Activated CD4-positive, alpha-beta memory T cell treated with anti-CD3 and anti-CD28 coated beads for 36 hours (primary cell): ENCODE measurements at places on chromosomes 7 and 10. TPM values are rescaled to one million over a fixed set of nuclear protein-coding genes. Genes with fewer than 3 reads are reported as not detected.

The SUGCT gene
- total RNA-seq, result 0.76 TPM

The OPN4 gene
- total RNA-seq, result not detected

The AASS gene
- 2.0 TPM for total RNA-seq

The SFTPA2 gene
- not detected for total RNA-seq

The ARHGAP22 gene
- not detected for total RNA-seq

The TFPI2 gene
- not detected for total RNA-seq

The SPDYE8 gene
- not detected for total RNA-seq

The ITPRID1 gene
- not detected for total RNA-seq

DNA sequence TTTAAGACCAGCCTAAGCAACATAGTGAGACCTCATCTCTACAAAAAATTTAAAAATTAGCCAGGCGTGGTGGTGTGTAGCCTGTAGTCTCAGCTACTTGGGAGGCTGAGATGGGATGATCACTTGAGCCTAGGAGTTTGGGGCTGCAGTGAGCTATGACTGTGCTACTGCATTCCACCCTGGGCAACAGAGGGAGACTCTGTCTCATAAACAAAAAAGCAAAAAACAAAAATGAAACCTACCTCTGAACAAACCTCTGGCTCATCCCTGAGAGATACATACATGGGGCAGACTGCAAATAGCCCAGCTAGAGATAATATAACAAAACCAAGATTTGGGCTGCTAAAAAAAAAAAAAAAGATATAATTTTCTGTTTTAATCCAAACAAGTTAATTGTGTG is 19.5 kb downstream of the C10orf67 start:
- H3K36me3 ChIP-seq, result no peaks in the 10 kb centered on the region
- no peak overlapping the region for H3K4me3 ChIP-seq
- H3K27ac ChIP-seq, result no peak overlapping the region

DNA sequence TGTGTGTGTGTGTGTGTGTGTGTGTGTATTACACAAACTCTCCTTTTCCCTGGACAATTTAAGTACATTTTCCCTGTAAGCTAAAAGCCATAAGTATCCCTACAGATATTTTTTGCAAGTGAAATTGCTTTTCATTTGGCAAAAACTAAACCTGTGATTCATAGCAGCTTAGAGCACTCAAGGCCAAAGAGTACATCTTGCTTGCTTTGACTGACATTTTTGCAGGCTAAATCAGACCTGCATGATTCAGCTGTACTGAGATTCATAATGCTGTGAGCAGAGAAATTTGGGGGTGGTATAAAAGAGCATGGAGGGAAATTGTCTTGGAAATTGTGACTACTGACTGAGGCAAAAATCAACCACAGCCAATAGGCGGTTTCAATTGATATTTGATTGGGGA is 500.4 kb downstream of the GFRA1 start:
- no peak for DNase-seq
- no peak overlapping the region for H3K27ac ChIP-seq
- no peak overlapping the region for H3K4me3 ChIP-seq
- no peaks in the 10 kb centered on the region for H3K36me3 ChIP-seq
- no peaks in the 10 kb centered on the region for H3K27me3 ChIP-seq
- no peaks in the 10 kb centered on the region for H3K4me1 ChIP-seq

DNA sequence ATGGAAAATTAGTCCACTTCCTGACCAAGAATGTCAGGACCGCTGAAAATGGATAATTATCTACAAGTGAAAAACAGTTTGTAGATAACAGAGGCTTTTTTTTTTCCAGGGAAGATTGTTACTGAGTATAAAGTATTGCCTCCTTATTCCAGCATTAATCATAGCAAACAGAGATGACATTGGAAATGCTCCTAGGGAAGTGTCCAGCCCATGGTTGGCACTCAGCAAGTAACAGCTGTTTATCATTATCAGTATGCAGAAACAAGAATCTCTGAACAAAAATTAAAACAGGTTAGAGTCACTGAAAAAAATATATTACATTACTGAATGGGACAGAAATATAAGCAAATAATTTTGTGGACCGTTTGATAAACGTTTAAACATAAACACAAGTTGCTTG is 14.6 kb downstream of the FGL2 start:
- no peaks in the 10 kb centered on the region for H3K36me3 ChIP-seq
- no peak overlapping the region for H3K4me3 ChIP-seq
- no peaks in the 10 kb centered on the region for H3K27me3 ChIP-seq
- no peak overlapping the region for H3K27ac ChIP-seq
- no peak for DNase-seq
- no peaks in the 10 kb centered on the region for H3K4me1 ChIP-seq

- no peak overlapping the region for H3K27ac ChIP-seq
- no peaks in the 10 kb centered on the region for H3K4me1 ChIP-seq
- no peaks in the 10 kb centered on the region for H3K27me3 ChIP-seq
- H3K36me3 ChIP-seq, result no peaks in the 10 kb centered on the region
These were observed 51.0 kb downstream of the SKAP2 start for GRCh38 chr7:26813432-26813831.

DNA sequence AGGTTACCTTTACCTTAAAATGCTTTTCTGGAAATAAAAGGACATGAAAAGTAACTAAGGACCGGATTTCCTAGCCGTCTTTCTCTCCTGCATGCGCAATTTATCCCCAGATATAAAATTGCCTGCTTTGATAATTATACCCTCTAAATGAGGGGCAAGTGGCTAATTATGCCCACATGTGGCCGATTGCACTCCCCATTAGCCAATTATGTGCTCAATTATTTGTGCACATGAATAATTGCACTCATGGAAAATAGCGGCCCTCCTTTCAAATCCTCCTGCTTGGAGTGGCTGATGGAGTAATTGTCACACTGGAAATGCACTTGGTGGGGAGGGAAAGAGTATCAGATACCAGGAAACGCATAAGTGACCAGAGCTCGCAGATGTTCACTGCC is 66.4 kb upstream of the ATRNL1 start:
- H3K4me1 ChIP-seq, result no peaks in the 10 kb centered on the region
- peaks cover 8% of the 10 kb centered on the region for H3K27me3 ChIP-seq
- no peaks in the 10 kb centered on the region for H3K36me3 ChIP-seq

- peak; percentile 53 for DNase-seq
- H3K4me3 ChIP-seq, result no peak overlapping the region
- no peaks in the 10 kb centered on the region for H3K36me3 ChIP-seq
- peaks cover 41% of the 10 kb centered on the region for H3K4me1 ChIP-seq
- no peak overlapping the region for H3K27ac ChIP-seq
These were observed 233.2 kb upstream of the PRSS1 start for GRCh38 chr7:142516038-142516501.

GRCh38 chr7:101708223-101708622 is 79.1 kb upstream of the MYL10 start:
- H3K4me3 ChIP-seq, result no peak overlapping the region
- no peaks in the 10 kb centered on the region for H3K27me3 ChIP-seq
- no peaks in the 10 kb centered on the region for H3K4me1 ChIP-seq
- H3K27ac ChIP-seq, result no peak overlapping the region
- no peak for DNase-seq

DNA sequence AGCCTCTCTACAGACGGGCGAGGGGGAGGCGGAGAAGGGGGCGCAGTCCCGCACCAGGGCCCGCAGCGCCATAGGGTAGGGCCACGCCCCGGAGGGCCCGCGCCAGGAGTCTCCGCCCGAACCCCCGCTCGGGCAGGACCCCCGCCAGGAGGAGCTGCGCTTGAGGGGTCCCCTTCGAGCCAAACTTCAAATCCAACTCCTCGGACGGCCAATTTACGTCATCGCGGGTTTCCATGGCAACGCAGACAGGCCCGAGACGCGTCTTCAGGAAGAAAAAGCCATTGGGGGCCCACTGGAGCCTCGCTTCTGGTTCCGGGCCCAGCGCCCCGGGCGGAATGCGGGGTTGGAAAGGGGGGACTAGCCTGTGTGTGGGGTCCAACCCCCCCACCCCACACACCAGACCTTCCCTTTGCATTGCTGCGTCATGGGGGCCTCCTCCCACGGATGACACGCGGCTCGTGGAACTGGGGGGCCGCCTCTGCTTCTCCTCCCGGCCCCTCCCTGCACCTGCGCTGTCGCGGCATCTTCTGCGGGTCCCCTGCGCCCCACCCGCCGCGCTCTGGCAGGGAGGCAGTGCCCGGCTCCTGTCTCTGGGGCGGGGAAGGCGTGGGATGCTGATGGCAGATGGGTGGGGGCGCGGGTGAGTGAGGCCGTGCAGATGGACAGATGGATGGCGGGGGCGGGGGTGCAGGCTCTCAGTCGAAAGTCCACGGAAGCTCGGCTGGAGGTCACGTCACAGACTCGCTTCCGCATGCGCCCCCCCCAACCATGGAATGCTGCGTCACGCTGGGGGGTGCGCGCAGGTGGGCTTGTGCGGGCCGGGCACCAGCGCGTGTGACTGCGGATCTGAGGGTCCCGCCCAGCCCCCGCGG is 1.2 kb downstream of the CALY start:
- H3K27me3 ChIP-seq, result peaks cover 9% of the 10 kb centered on the region
- no peak overlapping the region for H3K27ac ChIP-seq
- no peaks in the 10 kb centered on the region for H3K36me3 ChIP-seq
- H3K4me1 ChIP-seq, result peaks cover 5% of the 10 kb centered on the region
- peak overlapping the region; percentile 35 for H3K4me3 ChIP-seq
- DNase-seq, result peak; percentile 81

DNA sequence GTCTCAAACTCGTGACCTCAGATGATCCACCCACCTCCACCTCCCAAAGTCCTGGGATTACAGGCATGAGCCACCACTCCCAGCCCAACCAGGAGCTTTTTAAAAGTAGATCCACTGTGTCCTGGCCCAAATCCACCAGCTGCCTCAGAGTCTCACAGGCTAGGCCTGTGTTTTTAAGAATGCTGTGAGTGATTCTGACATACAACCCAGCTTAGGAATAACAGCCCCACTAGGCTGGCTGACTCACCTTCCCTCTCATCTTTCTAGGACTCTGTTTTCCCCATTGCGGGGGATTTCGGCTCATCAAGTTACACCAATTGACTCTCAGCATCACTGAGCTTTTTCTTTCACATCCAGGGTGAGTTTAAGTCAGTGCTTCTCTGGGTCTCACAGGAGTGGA is 207.6 kb downstream of the SKIDA1 start:
- H3K4me1 ChIP-seq, result no peaks in the 10 kb centered on the region
- no peak for DNase-seq
- no peak overlapping the region for H3K27ac ChIP-seq
- H3K4me3 ChIP-seq, result no peak overlapping the region

DNA sequence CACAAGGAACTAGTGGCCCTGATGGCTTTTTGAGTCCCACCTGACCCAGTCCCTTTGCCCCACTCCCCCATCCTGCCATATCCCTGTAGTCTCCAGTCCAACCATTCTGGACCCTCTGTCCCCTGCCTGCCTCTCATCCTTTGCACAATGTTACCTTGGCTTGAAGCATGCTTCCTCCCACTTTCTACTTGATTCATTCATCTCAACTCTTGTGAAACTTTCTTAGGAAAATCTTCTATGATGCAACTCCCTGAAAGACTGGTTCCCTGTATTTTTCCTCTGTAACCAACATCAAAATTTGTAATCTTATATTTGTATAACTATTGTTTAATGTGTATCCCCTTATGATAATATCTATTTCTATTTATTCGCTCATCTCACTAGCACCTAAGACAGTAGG is 151.5 kb downstream of the LRRTM3 start:
- H3K27ac ChIP-seq, result no peak overlapping the region
- H3K36me3 ChIP-seq, result no peaks in the 10 kb centered on the region
- DNase-seq, result no peak
- H3K27me3 ChIP-seq, result no peaks in the 10 kb centered on the region

DNA sequence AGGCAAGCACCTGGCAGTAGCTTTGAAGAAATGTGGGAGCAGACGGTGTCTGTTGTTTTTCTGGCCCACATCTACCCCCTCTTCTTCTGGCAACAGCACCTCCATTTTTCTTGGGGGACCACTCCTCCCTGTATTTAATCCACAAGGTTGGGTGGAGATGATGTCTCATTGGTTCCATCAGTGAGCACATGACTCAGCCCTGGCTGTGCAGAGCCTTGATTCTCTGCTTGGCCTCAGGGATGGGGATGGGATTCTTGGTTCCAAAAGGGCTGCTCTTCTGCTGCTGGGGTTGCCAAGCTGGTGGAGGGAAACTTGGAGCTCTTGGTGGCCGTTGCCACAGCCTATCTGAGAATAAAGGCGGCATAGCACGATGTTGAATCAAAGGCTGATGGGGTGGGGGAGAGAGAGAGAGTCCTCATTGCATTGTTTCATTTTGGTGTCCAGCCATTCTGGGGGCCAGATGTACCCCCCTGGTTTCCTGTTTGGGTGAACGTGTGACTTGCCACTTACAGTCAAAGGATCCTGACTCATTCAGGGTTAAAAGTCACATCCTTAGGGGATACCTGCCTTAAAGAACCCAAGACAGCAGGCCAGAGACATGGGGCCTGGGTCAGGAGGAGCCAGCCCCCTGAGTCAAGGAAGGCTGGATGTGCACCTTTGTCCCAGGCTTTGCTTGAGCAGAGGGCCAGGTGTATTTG is 25.9 kb downstream of the GRK5 start:
- no peak overlapping the region for H3K4me3 ChIP-seq
- no peaks in the 10 kb centered on the region for H3K27me3 ChIP-seq
- H3K36me3 ChIP-seq, result peaks cover 15% of the 10 kb centered on the region

DNA sequence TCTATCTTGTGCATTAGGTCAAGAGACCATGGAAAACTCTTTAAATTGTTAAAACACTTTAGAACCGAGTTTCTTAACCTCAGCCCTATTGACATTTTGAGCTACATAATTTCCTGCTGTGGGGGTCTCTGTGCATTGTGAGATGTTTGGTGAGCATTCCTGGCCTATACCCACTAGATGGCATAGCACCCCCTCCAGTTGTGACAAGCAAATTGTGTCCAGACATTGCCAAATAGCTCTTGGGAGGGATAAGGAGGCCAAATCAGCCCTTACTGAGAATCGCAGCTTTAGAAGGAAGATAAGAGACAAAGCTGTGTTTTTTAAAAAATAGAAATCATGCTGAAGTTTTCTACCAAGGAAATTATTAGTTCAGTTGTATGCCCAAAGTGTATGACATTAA is 1158.5 kb upstream of the C7orf33 start:
- no peak overlapping the region for H3K4me3 ChIP-seq
- no peaks in the 10 kb centered on the region for H3K4me1 ChIP-seq
- no peak for DNase-seq
- no peaks in the 10 kb centered on the region for H3K36me3 ChIP-seq
- no peak overlapping the region for H3K27ac ChIP-seq

GRCh38 chr10:24419066-24419465 is 210.1 kb downstream of the KIAA1217 start:
- no peak for DNase-seq
- no peaks in the 10 kb centered on the region for H3K4me1 ChIP-seq
- no peak overlapping the region for H3K27ac ChIP-seq
- peaks cover 8% of the 10 kb centered on the region for H3K27me3 ChIP-seq
- H3K36me3 ChIP-seq, result no peaks in the 10 kb centered on the region

GRCh38 chr10:91513598-91514424 is 103.7 kb downstream of the HECTD2 start:
- H3K4me1 ChIP-seq, result peaks cover 3% of the 10 kb centered on the region
- no peaks in the 10 kb centered on the region for H3K36me3 ChIP-seq
- no peak overlapping the region for H3K4me3 ChIP-seq

GRCh38 chr10:91512458-91512857 is 102.3 kb downstream of the HECTD2 start:
- H3K27ac ChIP-seq, result no peak overlapping the region
- H3K4me1 ChIP-seq, result peaks cover 3% of the 10 kb centered on the region
- no peak for DNase-seq
- H3K36me3 ChIP-seq, result no peaks in the 10 kb centered on the region
- H3K27me3 ChIP-seq, result no peaks in the 10 kb centered on the region
- no peak overlapping the region for H3K4me3 ChIP-seq

GRCh38 chr7:140425718-140426117 is 21.9 kb downstream of the RAB19 start:
- no peak overlapping the region for H3K4me3 ChIP-seq
- no peak for DNase-seq
- no peaks in the 10 kb centered on the region for H3K4me1 ChIP-seq
- no peaks in the 10 kb centered on the region for H3K27me3 ChIP-seq
